Activated CD4-positive, alpha-beta T cell treated with anti-CD3 and anti-CD28 coated beads for 24 hours (primary cell): ENCODE measurements at places on chromosomes 12 and 14.
A peak's percentile ranks its signal among the peaks of the same experiment; 100 is the strongest.

GRCh38 chr12:64137117-64137516, 85.0 kb downstream of the KICS2 start:
- DNase-seq: no peak

DNA sequence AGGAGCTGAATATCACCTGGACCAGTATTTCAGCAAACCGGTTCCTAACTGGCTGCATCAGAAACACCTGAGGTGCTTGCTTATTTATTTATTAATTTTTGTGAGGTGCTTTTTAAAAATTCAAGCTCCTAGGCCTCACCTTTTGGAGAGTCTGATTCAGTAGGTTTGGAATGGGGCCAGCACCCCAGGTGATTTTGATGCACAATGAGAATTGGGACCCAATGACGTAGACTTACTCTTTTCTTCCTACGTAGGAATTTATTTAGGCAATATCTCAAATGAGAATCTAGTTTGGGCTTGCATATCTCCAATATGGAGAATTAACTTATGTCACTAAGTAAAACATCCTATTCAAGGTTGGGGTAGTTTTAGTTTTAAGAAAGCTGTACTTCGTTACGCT, 7.3 kb downstream of the YEATS4 start:
- no peak for DNase-seq

- no peak for DNase-seq
Measured at GRCh38 chr14:23660290-23661226, 24.4 kb downstream of the DHRS2 start.

- peak; percentile 38 for DNase-seq
Measured at GRCh38 chr14:104977681-104978653, at the start of gene AHNAK2. TSS of gene AHNAK2 (minus strand) at chr14:104978374. CDS start at chr14:104978237, 137 bp downstream.

DNA sequence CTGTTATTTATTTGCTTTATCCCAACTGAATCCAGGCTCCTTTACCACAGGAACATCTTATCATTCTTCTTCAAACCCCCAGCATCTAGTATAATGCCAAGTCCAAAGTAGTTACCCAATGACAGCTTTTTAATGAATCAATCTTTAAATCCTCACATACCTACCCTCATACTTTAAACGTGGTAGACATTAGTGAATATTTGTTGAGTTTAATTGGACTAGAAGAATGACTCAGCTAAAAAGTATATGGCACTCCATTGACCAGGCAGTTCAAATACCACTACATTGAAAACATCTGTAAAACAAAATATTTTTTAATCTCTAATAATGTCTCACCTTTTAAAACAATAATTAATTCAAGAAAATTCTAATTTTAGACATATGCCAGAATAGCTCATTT, 98.1 kb downstream of the ZFC3H1 start:
- DNase-seq: no peak

DNA sequence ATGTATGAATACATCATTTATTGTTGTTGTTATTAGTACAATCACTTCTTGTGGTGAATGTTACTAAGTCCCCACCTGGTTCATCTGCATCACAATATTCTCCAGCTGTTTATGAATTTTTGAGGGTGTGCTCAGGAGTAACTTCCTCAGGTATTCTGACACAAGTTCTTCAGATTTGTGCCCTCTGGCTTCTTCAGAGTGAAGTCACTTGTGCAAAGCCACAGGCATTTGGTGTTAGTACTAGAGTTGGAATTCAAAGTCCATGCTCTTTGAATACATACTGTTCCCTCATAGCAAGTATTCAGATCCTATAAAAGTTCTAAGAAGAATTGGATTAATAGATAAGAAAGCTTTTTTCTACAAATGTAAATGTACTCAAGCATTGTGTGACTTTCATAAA, 150.3 kb upstream of the AVPR1A start:
- DNase-seq: no peak

DNA sequence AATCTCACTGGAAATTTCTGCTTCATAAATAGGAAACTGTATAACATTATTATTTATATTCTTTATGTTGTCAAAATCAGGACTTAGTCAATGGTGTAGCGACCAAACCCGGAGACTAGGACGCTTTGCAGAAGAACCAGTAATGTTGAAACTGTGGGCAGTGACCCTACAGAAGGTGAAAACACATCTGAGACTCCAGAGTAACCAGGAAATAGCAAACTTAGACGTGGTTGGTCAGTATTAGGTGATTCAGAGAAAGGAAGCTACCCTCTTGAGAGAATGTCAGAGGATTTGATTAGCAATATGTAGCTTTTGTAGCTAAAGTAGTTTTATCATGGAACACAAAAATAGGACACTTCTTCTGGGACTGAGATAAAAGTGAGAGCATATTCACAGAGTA, 381.9 kb downstream of the SLC16A7 start:
- no peak for DNase-seq

DNA sequence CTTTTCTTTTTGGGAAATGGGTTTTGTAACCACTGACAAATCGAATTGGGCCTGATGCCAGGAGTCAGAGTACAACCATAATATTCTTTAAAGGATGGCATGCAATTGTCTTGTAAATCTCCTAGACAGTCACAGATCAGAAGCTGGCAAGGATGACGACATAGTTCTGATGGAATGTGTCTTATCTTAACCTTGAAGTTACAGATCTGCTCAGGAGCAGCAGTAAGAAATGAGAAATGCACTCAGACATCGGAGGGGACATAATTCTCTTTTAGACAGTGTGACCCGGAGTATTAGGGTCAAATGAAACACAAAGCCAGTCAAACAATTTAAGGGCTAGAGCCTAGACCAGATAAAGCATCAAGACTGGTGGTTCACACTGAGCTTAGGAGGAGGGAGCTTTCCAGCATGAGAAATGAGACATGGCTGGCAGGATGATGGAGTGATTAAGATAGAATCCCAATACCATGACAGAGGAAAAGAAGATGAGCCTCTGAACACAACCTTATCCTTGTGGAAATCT, 17.5 kb downstream of the CBX5 start:
- no peak for DNase-seq

GRCh38 chr14:75614179-75614578, 35.8 kb downstream of the FLVCR2 start:
- DNase-seq: no peak

- DNase-seq: no peak
Measured at GRCh38 chr14:24920265-24921075, 129.5 kb downstream of the STXBP6 start.

- DNase-seq: no peak
Measured at GRCh38 chr14:60094306-60094897, 2.7 kb downstream of the PCNX4 start.

- DNase-seq: no peak
Measured at GRCh38 chr12:75526655-75527511, 15.5 kb upstream of the KRR1 start.

DNA sequence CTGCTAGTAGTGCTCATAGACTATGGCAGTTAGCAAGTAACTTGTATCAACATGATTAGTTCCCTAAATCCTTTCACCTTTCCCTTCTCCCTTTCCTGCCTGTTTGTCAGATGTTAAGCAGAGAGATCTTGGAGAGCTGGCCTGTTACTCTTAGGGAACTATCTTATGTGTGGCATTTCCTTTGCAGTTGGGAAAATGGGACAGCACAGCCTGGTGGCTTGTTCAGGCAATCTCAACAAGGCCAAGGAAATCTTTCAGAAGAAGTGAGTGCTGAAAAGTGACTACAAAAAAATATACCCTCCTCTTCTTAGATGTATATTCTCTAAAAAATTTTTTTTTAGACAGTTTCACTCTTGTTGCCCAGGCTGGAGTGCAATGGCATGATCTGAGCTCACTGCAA, 7.4 kb downstream of the PARP2 start:
- no peak for DNase-seq

DNA sequence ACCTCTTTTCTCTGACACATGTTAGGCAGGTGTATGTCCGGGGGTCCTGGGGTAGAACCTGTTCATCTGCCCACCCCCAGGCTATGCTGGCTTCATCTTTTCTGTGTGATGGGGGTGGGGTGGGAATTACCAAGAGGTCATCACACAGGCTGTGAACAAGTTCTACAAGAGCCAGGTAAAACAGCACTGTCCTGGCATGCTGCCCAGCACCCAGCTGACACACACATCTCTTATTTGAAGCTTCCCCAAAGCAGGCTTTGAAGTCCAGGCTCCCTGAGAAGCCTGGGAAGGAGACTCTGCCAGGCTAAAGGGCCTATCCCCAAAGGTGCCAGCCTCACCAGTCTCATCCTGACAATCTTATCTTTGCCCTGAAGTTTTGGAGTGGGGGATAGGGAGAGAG, 141.1 kb downstream of the ALG10 start:
- DNase-seq: no peak

- no peak for DNase-seq
Measured at GRCh38 chr14:64915797-64916196, 1.5 kb downstream of the CHURC1 start.

- DNase-seq: no peak
Measured at GRCh38 chr12:58441483-58441882, 478.8 kb downstream of the LRIG3 start.

DNA sequence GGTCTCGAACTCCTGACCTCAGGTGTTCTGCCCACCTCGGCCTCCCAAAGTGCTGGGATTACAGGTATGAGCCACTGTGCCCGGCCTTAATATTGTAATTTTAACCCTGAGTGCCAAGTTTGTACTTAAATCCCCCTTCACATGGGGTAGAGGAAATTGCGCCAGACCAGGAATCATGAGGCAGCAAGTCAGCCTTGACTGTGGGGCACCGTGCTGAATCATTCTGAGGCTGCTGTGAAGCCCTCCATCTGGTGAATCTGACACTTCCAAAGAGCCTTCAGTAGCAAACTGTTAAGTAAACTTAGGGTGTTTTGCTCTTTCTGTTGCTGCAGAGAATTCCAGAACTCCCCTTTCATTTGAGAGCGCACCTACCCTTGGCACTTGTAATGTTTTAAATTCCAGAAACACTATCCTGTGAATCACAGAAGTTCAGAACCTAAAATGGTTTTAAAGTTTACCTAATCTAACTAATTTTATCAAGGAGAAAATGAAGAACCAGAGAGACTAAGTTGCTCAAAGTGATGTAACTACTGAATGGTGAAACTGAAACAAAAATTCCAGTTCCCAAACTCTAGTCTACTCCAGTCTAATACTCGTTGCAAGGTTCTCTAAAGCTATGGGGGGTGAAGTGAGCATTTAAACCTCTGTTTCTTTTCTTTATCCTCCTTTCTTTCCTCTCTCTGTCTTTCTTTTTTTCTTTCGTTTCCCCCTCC, 7.5 kb downstream of the HEBP1 start:
- DNase-seq: no peak

DNA sequence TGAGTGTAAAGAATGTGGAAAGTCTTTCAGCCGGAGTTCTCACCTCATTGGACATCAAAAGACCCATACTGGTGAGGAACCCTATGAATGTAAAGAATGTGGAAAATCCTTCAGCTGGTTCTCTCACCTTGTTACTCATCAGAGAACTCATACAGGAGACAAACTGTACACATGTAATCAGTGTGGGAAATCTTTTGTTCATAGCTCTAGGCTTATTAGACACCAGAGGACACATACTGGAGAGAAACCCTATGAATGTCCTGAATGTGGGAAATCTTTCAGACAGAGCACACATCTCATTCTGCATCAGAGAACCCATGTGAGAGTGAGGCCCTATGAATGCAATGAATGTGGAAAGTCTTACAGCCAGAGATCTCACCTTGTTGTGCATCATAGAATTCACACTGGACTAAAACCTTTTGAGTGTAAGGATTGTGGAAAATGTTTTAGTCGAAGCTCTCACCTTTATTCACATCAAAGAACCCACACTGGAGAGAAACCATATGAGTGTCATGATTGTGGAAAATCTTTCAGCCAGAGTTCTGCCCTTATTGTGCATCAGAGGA, 25.1 kb upstream of the ZNF268 start:
- no peak for DNase-seq

GRCh38 chr12:83826112-83826511, 1086.5 kb downstream of the SLC6A15 start:
- DNase-seq: peak; percentile 6

GRCh38 chr12:83979785-83980184, 932.8 kb downstream of the SLC6A15 start:
- no peak for DNase-seq

DNA sequence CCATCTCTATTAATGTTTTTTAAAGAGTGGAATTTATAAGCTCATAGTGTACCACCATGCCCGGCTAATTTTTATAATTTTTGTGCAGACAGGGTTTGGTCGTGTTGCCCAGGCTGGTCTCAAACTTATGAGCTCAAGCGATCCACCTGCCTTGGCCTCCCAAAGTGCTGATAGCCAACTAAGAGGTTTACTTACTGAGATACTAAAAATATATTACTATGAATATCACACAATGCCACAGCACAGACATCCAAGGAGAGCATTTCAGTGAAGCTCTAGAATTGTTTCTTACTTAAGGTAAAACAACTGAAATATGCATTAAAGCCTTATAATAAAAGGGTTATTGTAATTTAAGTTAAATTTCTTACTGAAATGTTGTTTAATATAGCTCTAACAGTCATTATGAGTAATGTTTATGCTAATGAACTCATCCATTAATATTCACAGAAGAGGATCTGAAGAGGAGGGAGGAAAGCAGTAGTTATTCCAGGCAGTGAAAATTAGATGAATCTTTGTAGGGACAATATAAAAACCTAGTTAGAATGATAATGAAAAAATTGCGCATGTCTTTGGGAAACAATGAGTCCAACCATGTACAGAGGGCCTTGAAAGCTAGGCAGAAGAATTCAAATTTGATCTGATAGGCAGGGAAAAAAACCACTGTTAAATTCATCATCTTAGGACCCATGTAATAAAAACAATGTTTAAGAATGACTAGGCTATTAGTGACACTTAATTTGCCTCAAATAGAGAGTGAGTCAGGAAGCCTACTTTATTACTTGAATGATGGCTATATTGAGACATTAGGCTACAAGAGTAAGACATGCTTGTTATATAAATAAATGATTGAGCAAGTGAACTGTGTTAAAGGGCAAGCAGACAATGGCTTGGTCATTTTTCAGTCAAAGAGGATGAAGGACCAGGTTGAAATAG, 99.2 kb downstream of the SLC41A2 start:
- DNase-seq: no peak

DNA sequence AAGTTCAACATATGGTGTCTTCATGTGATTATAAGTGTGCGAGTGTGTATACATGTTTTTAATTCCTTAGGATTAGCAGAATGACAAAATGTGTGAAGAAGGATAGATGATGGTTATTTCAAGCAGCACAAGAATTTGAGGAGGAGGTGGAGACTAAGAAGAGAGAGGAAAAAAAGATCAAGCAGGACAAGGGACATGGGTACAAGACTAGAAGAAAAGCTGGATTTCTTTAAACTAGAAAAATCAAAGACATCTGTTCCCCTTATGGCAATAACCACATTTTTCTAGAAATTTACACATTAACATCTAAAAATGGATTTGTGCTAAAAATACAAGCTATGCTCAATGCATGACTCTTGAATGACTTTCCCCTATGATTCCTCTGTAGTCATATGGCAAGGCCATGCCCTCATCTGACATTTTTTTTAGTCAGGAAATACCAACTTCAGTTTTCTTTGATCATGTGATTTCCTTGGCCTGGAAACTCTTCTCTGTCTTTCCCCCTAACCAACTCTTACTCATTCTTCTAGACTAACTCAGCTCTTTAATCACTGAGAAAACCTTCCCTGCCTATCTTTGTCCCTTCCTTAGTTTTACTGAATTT, 435.8 kb downstream of the NRXN3 start:
- no peak for DNase-seq
